ENCODE measurements at places on chromosomes 3 and 15.

- no peak for DNase-seq
Observed at GRCh38 chr3:134809427-134810051, 14.5 kb downstream of the EPHB1 start.

DNA sequence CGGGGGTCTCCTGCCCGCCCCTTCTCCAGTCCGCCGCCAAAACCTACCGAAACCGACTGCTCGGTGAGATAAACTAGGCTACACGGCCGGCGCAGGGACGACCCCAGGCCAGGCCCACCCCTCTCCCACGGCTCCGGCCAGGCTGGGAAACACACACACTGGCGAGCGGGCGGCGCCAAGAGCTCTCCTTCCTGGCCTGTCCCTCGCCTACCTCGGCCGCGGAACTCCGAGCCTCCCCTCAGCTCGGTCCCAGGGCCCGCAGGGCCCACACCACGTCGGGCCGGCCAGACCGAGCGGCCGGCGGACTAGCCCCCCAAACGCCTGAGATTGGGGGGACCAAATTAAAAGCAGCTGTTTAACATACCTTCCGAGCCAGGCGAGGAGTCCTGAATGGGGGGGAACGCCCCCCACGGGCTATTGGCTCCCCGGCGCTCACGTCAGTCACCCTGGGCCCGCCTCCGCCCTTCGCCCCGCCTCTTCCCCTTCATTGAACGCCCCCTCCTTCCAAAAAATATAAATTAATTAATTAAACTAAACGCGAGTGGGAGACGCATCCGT, 4.0 kb upstream of the SIN3A start:
- DNase-seq, result peak; percentile 49

DNA sequence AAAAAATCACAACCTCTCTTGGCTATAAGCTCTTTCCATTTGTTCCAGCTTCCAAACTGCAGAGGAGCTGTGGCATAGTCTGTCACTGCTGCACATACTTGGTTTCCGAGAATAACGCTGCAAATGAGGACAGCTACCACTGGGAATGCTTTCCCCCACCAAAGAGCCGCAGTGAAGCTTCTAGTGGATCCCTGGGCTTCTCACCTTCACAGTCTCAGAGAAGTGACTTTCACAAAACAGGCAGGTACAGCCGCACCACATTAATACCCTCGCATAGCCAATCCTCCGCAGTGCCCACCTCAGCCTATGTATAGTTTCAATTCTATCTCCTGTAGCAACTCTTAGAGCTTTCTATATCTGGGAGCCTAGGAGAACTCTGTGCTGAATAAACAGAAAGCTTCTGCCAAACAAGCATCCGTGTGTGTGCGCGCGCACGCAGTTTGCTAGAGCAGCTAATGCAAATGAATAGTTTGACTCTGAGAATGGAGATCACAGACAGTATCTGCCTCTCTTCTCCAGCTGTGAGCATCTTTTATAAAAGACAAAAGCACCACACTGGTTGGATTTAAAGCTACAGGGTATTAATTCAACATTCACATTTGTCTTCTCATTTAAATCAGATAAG, 81.9 kb upstream of the PLXND1 start:
- DNase-seq, result no peak

DNA sequence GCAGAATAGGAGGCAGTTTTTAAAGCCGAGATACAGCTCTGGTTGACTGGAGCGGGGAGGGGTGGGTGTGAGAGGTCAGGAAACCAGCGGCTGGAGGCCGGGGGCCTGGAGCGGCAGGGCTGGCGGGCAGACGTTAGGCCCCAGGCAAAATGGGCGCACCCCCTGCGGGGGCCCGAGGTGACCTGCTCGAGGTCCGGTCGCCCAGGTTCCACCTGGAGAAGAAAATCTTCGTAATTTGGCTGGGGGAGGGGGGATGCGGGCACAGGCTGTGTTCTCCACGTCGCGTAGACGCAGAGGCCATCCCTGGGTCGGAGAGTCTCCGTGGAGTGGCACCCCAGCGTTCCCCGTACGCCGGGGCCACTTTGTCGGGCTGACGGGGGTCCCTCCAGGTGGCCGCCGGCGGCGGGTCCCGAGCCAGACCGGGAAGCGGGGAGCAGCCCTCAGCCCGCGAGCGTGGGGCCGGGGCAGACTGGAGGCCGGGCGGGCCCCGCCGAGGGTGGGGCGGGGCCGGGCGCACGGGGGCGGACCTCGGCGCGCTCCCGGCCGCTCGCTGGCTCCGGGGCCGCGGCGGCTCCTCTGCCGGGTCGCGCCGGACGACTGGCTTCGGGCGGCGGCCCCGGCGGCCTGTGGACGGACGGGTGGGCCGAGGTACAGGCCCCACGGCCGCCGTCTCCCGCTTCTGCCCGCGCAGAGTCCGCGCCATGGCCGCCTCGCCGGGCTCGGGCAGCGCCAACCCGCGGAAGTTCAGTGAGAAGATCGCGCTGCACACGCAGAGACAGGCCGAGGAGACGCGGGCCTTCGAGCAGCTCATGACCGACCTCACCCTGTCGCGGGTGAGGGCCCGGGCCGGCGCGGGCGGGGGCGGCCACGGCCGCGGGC, at the start of gene CRTC3:
CRTC3 (plus strand) TSS at position 553 of the 879 bp plus-strand sequence; CDS start at position 702, 149 bp downstream.
- DNase-seq, result peak; percentile 62

GRCh38 chr3:9681723-9682081, 21.9 kb upstream of the CPNE9 start:
- no peak for DNase-seq

GRCh38 chr3:143855183-143855582, 6.9 kb upstream of the SLC9A9 start:
- DNase-seq, result no peak

DNA sequence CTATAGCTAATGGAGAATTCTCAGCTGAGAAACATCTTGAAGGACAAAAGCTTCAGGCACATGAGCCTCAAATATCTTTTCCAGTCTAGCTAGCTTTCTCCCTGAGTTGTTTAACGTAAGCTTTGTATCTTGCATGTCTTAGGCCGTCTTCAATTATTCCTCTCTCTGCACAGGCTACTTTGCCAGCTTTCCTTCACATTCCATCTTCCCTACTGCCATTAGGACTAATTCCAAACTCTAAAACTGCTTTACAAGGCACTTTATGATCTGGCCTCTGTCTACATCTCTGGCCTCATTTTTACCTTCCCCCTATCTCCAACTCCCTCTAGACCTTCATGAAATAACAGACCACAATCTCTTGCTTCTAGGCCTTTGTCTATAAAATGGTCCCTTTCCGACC, 171.4 kb downstream of the GREM1 start:
- DNase-seq, result no peak

DNA sequence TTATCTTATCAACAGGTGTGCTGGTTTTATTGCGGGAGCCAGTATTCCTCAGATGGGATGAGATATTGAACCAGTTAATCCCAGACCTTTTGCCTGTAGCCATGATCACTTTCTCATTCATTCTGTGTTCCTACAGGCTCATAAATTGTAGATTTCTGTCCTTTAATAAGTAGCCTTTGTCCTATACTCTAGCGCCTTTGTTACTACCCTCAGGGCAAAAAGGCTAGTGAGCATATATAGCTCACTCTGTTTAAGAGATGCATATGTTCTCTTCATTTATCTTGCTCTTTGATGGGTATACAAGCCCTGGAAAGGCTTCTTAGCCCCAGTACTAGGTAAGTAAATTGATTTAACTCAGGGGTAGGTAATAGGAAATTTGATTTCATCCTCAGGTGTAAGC, 95.1 kb downstream of the OXSM start:
- no peak for DNase-seq

Data from GDM1 (cell line).